ENCODE measurements at places on chromosomes 6 and 20.

DNA sequence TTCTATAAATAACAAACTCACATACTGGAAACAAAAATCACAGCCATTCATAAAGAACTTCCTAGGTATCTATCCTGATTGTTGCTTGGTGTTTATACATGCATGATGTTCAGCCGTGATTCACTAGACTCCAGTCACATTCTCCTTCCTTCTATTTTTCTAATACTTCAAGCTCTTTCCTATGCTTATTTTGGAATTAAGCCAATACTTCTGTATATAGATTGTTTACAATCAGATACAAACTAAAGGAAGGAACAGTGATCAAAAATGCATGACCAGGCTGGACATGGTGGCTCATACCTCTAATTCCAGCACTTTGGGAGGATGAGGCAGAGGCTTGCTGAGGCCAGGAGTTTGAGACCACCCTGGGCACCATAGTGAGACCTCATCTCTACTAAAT lies 377.5 kb upstream of the IRAK1BP1 start:
- no peak for DNase-seq

- no peak for DNase-seq
These were observed 360.1 kb downstream of the SAMD5 start for GRCh38 chr6:147868427-147869190.

DNA sequence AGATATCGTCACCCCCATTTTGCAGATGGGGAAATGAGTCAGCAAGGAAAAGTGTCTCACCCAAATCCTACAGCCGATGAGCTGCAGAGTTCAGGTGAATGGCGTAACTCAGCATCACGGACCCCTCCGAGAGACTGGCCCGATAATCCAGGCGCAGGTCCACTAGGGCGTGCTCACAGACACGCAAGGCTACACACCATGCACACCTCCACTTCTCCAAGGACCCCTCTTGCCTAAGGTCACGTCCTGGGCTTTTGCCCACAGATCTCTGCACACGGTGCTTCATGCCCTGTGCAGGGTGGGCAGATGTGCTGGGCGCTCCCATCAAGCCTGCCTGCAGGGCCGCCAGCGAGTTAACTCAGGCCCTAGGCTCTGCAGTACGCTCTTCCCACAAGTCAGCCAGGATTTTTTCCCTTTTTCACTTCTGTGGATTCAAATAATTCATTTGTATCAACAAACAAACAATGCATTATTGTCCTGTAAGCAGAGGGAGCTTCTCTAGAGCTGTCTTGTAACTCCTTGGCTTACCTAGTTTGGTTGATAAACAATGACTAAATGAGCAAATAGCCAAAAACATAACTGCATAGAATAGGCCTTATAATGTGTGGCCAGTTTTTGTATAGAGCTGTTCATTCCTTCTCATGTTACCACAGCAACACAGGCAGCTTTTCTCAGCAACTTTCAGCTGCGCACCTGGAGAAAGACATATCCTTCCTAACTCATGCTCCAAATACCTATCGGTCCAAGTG lies 139.1 kb downstream of the AGPAT4 start:
- DNase-seq, result no peak

- DNase-seq, result no peak
These were observed 225.5 kb downstream of the SYNDIG1 start for GRCh38 chr20:24694727-24695528.

DNA sequence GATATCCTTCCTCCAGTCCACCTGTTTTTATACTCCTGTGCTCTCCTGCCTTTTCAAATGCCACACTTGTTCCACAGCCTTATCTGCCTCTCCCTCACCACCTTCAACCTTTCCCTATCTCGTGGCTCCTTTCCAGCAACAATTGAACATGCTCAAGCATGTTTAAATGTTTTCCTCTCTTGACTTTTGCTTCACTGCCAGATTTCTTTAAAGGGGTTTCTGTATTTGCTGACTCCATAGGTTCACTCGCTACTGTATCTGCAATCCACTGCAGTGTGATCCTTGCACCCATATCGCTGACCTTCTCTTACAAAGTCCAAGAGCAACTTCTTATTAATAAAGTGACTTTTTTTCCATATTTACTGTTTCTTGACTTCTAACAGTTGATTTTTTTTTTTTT lies 11.2 kb upstream of the GMNN start:
- no peak for DNase-seq

DNA sequence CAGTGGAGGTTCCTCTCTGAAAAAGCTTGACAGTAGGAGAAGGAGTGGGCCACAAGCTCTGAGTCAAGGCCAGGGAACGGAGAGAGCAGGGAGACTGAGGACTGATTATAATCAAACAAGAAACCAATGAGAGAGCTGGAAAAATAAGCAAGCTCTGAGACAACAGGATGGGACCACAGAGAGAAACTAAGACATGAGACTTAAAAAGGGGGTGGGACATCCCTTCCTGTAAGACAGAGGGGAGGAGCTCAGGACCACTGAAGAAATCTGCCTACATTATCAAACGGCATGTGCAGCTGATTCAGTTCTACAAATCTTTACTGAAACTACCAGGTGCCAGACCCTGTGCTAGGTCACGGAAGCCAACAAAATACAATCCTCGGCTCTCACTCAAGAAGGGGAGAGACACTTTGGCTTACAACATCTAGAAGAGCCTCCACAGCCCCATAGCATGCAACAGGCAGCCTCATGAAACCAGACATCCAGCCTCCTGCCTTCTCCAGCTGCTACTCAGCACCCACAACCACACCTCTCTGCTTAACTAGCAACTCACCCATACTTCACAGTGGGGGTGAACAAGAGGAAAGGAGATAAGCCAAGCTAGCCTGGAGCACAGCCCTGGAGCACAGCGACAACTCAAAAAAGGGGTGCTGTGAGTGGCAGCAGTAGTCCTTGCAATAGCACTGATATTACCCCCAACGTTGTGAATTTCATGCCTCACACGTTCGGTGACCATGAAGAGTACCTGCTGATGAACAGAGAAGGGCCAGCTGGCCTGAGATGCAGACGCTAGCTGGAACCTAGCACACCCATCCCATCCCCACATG lies 39.1 kb upstream of the ANKRD60 start:
- DNase-seq, result no peak

GRCh38 chr6:32622545-32623401 lies 14.4 kb upstream of the HLA-DQA1 start:
- DNase-seq, result no peak

GRCh38 chr6:114249522-114249921 lies 93.3 kb downstream of the HS3ST5 start:
- DNase-seq, result no peak

GRCh38 chr20:63807654-63808053 lies 23.4 kb downstream of the ZBTB46 start:
- no peak for DNase-seq

DNA sequence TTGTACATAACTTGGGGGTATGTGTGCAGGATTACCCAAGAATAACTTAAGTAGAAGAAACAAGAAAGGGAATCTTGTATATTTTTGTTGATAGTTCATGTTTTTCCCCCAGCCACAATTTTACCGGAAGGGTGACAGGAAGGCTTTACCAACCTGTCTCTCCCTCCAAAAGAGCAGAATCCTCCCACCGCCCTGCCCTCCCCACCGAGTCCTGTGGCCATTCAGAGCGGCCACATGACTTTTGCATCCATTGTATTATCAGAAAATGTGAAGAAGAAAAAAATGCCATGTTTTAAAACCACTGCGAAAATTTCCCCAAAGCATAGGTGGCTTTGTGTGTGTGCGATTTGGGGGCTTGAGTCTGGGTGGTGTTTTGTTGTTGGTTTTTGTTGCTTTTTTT lies 22.0 kb downstream of the PRDM1 start:
- DNase-seq, result no peak

GRCh38 chr6:90397929-90398674 lies 101.5 kb upstream of the BACH2 start:
- DNase-seq, result no peak

GRCh38 chr20:41604002-41604401 lies 14.2 kb downstream of the CHD6 start:
- no peak for DNase-seq

DNA sequence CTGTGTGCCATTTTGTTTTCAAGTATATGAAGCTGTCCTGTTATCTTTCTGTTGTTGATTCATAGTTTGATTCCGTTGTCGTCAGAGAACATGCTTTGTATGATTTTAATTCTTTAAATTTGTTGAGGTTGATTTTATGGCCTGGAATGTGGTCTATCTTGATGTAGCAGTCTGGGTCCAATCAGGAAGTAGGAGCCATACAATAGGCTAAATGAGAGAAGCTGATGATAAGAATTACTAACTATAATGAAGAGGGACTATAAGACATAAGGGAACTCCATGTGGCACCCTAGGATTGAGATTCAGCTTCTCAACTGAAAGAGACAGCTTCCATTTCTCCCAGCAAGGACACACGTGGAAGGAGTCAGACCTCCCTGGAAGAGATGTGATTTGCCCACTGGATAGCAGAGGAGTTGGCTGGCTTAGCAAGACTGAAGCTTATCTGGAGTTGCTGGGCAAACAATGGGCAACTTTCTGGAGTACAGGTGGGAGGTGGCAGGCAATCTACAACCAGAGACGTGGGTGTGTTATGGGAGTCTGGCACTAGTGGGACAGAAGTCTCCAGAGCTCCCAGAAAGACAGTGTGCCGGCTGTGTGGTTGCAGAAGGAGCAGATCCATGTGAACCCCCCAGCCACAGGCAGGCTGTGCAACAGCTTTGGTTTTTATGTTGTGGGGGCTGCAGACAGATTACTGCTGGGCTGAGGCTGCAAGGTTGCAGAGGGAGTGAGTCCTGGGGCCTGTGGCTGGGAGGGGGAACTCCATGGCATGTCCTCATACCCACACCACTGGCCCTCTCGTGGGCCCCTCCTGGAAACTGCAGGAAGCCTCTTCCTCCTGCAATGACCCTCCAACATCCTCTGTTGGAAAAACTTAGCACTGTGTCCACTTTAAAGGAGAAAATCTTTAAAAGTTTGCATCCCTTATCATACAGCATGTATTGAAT lies 7.1 kb downstream of the ZNF831 start:
- no peak for DNase-seq

- DNase-seq, result no peak
These were observed 37.3 kb upstream of the MLN start for GRCh38 chr6:33841070-33841469.

GRCh38 chr6:3759646-3760232 lies 8.2 kb upstream of the PXDC1 start:
- DNase-seq, result peak; percentile 85

DNA sequence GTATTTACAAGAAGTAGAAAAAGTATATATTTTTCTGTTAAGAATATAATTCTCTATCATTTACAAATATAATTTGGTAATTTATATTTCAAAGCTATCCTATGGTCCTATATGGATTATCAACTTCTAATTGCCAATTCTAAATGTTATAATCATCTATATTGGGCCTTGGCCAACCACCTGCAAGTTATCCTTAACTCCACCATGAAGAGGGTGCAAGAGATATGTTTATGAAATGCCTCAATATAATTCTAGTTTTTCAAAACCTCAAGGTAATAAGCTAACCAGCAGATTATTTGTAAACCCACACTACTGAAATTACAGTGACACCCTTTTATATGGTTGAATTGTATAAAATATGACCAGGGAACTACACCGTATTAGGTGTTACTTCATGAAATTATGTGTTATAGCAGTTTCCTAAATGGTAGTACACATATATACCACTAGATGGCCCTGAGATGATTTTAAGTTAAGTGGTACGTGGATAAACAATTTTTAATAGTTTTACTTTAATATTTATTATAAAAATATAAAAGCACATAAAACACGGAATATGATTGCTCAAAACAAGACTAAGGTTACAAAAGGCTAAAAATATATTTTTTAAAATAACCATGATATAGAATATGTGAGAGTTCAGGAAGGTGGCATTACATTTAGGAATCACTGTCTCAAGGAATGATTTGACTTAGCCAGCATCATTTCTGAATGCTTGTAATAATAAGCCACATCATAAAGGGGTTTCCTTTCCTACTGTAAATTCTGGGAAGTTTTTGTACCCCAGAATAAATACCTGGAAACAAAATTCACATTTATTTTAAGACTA lies 9.8 kb upstream of the PNISR start:
- DNase-seq, result peak; percentile 13

GRCh38 chr6:159434410-159434809 lies 258.6 kb downstream of the SOD2 start:
- no peak for DNase-seq
